ENCODE measurements at places on chromosomes 1 and 21. TPM values are rescaled to one million over a fixed set of nuclear protein-coding genes. Genes with fewer than 3 reads are reported as not detected.

GART gene
- total RNA-seq, result 192 TPM

FMOD gene
- 39.6 TPM for total RNA-seq

TTC34 gene
- 0.17 TPM for total RNA-seq

OPTC gene
- not detected for total RNA-seq

LHX8 gene
- not detected for total RNA-seq

SH2D1B gene
- total RNA-seq, result not detected

CHIT1 gene
- total RNA-seq, result 1.1 TPM

GBP4 gene
- total RNA-seq, result 5.4 TPM

NBPF15 gene
- 36.0 TPM for total RNA-seq

CD5L gene
- not detected for total RNA-seq

AQP10 gene
- not detected for total RNA-seq

TNFAIP8L2 gene
- total RNA-seq, result 14.3 TPM

CLCA4 gene
- not detected for total RNA-seq

MACF1 gene
- 358 TPM for total RNA-seq

TACSTD2 gene
- 0.51 TPM for total RNA-seq

SPRR4 gene
- total RNA-seq, result not detected

ATAD3C gene
- not detected for total RNA-seq

DNAH14 gene
- total RNA-seq, result 1.7 TPM

ITGB2 gene
- 1,044 TPM for total RNA-seq

SEMA4A gene
- total RNA-seq, result 3.3 TPM

CPLANE2 gene
- total RNA-seq, result 1.0 TPM

APCS gene
- total RNA-seq, result not detected

BRINP2 gene
- total RNA-seq, result 0.65 TPM

NCMAP gene
- total RNA-seq, result not detected

KRTAP19-1 gene
- total RNA-seq, result not detected

F3 gene
- total RNA-seq, result 183 TPM

MMEL1 gene
- total RNA-seq, result not detected

CXADR gene
- total RNA-seq, result not detected

FAM3B gene
- not detected for total RNA-seq

ANXA9 gene
- 0.68 TPM for total RNA-seq

KLHDC7A gene
- 1.3 TPM for total RNA-seq

TRIM58 gene
- 1.5 TPM for total RNA-seq

TNFRSF4 gene
- total RNA-seq, result 0.68 TPM

LRRC7 gene
- total RNA-seq, result not detected

GPR25 gene
- total RNA-seq, result not detected

SELE gene
- total RNA-seq, result 0.19 TPM

FAM78B gene
- total RNA-seq, result 0.44 TPM

Measured in subcutaneous adipose tissue (tissue), 4 donors.